ENCODE measurements at places on chromosomes 1 and 21. TPM values are rescaled to one million over a fixed set of nuclear protein-coding genes. Genes with fewer than 3 reads are reported as not detected.

CYP4Z1 gene
- total RNA-seq: not detected

NTMT2 gene
- not detected for total RNA-seq

KCNH1 gene
- total RNA-seq: 1.7 TPM

CNIH4 gene
- 115 TPM for total RNA-seq

CNR2 gene
- total RNA-seq: not detected

ATP1A4 gene
- not detected for total RNA-seq

Measured in tracheal epithelial cell (primary cell).